Uterus (tissue), 4 donors: ENCODE measurements at places on chromosomes 16 and 17. TPM values are rescaled to one million over a fixed set of nuclear protein-coding genes. Genes with fewer than 3 reads are reported as not detected.

DNA sequence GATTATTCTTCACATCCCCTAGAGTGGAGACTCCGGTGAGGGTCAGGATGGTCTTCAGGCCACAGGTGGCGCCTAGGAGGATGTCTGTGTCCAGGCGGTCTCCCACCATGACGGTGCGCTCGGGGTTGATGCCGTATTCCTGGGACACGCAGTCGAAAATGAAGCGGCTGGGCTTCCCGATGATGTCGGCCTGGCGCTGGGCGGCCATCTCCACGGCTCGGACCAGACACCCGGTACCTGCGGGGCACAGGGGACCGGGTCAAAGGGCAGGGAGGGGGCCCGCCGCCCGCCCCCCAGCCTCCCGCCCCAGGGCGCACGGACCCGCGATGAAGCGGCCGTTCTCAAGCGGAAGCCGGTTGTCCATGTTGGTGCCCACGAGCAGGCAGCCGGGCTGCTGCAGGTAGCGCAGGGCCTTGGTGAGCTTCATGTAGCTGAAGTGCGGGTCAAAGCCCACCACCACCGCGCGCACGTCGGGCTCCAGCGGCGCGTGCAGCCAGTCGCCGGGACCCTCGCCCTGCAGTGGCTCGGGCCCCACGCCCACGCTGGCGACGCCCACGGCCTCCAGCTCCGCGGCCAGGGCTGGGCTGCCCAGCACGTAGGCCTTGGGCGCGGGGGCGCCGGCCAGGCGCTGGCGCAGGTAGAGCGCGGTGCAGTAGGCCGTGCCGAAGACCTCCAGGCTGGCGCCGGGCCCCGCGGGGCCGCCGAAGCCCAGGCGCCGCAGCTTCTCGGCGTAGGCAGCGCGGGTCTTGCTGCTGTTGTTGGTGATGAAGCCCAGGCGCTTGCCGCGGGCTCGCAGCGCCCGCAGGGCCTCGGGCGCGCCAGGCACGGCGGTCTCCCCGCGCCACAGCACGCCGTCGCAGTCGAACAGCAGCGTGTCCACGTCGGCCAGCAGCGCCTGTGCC, 572 bp downstream of the PGP start:
- DNase-seq = no peak

- no peak for DNase-seq
These were observed 95.2 kb upstream of the FOXF1 start for GRCh38 chr16:86414991-86415740.

- no peak for DNase-seq
These were observed 124.8 kb downstream of the ABCC1 start for GRCh38 chr16:16073891-16074881.

DNA sequence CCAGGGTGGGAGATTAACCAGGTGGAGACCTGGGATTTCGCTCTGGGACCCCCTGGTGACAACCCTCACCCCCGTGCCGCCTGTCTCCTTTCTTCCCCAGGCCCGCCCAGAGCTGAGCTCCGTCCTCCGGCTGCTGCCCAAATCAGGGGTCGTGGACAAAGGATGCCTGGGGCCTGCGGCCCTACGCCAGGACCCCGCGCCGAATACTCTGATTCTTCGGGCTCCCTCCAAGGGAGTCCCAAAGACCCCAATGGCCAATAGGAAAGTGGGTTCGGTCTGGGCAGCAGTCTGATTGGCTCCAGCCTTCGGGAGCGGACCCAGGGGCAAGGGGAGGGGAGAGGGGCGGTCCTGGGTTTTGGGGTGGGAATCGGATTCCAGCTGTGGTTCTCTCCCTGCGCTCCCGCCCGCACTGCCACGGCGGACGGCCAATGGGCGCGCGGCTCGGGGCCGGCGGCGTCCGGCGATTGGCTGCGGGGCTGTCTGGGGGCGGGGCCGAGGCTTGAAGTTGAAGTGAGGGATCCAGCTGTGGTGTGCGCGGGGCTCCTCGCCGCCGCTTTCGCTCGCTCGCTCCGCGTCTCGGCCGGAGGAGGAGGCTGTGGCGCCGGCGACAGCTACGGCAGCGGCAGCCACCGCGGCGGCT, at the start of gene CACNA1G:
Gene CACNA1G, plus strand, starts transcription at position 531 of the 640 bp plus-strand sequence. CDS start 745 bp downstream, outside the sequence.
- DNase-seq = peak; percentile 88

GRCh38 chr17:77143306-77143705, 2.5 kb downstream of the SEC14L1 start:
- DNase-seq = no peak

The FBXL20 gene
- total RNA-seq = 6.4 TPM

GRCh38 chr16:85185303-85186100, 73.2 kb upstream of the CIBAR2 start:
- DNase-seq = no peak

DNA sequence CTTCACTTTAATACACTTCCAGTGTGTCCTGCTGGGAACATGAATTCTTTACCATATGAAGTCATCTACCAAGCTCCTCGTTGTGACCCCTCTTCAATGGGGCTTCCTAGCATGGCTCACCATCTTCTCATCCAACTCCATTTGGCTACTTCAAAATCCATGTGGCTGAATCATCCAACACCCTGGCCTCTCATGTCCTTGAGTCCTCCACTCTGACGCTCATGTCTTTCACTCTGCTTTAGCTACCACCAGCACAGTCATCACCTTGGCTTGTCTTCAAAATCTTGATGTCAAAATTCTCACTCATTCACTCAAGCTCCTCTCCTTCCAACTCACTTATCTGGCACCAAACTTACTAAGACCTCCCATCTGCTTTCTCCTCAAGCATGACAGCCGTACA, 35.8 kb downstream of the AMFR start:
- no peak for DNase-seq

- no peak for DNase-seq
These were observed 66.2 kb upstream of the CREBBP start for GRCh38 chr16:3946604-3947180.

- no peak for DNase-seq
These were observed 13.2 kb downstream of the KCNJ12 start for GRCh38 chr17:21389394-21389793.

GRCh38 chr16:72530434-72530833, 358.5 kb upstream of the PMFBP1 start:
- no peak for DNase-seq

DNA sequence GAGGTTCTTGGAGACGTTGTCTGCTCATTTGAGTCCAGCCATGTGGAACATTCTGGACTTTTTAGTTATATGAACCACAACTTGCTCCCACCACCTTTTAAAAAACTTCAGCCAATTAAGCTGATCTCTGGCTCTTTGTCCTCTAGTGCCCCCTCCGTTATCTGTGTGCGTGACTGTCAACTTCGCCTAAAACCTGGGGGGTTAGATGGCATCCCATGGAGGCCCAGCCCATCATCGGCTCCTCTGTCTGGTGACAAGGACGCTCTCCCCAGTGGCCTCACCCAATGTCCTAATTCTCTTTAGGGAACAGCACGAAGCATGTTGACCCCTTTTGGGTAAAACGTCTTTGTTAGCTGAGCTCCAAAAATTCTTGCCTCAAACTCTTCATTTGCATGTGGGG, 341.0 kb upstream of the TNRC6C start:
- no peak for DNase-seq

The ZNF597 gene
- 5.2 TPM for total RNA-seq

- DNase-seq = no peak
These were observed 63.5 kb downstream of the PRMT7 start for GRCh38 chr16:68374246-68374805.

GRCh38 chr16:61128545-61129323, 907.5 kb downstream of the CDH8 start:
- DNase-seq = no peak

DNA sequence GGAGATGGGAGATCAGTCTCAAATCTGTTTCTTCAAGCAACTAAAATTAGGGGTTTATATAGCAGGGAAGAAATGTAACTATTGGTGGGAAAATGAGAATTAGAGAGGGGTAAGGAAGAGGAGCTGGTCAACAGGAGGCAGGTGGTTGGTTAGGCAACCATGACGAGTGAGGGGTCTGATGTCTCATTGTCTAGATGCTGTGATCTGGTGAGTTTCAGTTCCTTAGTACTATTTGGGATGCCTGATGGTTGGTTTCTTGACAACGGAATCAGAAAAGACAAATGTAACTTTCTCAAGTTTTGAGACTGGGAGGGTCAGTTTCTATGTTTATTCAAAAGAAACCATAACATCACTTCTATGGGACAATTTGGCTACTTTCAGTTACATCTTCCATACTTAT, 415.3 kb upstream of the C16orf82 start:
- DNase-seq = no peak

GRCh38 chr17:81026266-81027036, 8.5 kb upstream of the BAIAP2 start:
- DNase-seq = no peak

The PYDC1 gene
- not detected for total RNA-seq

- DNase-seq = no peak
These were observed 114.0 kb downstream of the FTO start for GRCh38 chr16:53817812-53818550.

DNA sequence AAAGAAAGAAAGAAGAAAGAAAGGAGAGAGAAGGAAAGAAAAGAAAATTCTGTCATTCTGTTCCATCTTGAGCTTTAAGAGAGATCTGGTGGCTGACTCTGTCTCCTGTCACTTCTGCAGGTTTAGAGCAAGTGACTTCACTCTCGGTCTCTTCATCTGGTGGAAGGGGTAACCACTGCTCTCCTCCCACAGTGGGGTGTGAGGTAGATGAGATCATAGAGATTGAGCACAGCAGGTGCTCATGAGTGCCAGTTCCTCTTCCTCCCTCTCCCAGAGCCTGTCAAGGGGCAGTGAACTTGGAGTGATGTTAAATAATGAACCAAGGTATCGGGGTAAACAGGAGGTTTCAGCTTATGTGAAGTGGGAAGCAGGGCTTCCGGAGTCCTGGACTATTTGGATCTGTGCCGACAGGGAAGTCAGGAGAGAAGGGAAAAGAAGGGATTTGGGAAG, 47.7 kb downstream of the BEAN1 start:
- no peak for DNase-seq

The PDILT gene
- not detected for total RNA-seq

GRCh38 chr17:41278176-41278955, 2.9 kb downstream of the KRTAP9-7 start:
- no peak for DNase-seq

The OR1A1 gene
- not detected for total RNA-seq

DNA sequence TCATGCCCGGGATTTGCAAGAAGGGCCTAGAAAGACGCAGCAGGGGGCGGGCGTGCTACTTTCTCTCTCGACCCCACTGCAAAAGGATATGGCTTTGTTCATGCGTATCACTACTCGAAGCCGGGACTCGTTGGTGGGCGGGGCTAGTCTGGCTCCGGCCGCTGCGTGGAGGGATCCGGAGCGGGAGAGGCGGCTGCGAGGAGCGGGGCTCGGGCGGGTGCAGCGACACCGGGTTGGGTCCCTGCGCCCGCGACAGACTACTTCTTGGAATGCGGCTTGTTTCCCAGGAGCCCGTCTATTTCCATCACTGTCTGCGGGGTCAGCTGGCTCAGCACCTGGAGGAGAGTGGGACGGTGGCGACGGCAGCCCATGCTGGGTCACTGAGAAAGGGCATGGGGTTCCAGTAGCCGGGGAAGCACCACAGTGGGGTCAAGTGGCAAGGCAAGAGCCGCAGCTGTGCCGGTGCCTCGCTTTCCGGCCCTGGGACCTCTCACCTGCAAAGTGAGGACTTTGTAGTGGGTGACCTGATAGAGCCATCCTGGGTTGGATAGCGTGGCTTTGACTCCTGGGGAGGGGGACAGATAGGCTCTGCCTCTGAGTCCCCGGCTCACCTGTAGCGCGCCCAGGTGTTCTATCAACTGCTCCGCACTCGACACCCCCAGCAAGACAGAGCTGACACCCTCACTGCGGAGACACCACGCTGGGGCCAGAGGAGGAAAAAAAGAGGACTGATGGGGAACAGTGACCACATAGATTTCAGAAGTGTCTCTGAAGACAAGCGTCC, 6.6 kb downstream of the KCNAB3 start:
- DNase-seq = peak; percentile 89

DNA sequence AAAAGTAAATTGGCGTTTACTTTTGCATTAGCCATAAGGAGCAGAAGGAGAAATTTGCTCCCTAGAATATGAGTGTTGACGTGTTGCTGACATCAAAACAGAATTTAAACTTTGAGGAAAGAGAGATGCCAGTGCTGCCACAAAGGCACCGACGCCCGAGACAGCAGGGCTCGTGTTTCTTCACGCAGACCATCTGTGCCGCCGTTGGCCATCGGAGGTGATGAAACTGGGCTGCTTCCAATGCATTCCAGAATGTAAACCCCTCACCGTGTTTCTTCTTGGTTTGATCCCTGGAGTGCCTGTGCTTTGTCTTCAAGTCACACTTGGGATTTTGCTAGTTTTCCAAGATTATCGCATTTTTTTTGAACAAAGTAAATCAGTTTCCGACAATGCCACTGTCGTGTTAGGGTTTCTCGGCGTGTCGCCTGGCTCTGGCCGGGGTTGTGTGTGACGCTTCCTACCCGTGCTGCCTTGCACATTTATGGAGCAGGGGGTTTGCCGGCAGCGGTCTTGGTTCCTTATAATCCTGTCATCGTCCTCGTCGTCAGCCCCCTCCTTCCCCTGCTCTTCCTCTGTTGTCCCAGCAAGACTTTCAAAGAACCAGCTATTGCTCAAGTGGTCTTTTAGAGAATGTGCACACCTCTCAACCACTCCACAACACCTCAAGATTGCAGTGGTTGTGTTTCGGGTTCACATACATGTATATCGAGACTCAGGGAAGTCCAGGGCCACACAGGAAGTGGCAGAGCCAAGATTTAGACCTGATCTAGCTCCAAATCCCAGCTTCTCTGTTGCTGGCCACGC, 103.9 kb downstream of the METRNL start:
- no peak for DNase-seq

The RGS9 gene
- total RNA-seq = 3.5 TPM

GRCh38 chr17:21458054-21458453, 81.9 kb downstream of the KCNJ12 start:
- no peak for DNase-seq

DNA sequence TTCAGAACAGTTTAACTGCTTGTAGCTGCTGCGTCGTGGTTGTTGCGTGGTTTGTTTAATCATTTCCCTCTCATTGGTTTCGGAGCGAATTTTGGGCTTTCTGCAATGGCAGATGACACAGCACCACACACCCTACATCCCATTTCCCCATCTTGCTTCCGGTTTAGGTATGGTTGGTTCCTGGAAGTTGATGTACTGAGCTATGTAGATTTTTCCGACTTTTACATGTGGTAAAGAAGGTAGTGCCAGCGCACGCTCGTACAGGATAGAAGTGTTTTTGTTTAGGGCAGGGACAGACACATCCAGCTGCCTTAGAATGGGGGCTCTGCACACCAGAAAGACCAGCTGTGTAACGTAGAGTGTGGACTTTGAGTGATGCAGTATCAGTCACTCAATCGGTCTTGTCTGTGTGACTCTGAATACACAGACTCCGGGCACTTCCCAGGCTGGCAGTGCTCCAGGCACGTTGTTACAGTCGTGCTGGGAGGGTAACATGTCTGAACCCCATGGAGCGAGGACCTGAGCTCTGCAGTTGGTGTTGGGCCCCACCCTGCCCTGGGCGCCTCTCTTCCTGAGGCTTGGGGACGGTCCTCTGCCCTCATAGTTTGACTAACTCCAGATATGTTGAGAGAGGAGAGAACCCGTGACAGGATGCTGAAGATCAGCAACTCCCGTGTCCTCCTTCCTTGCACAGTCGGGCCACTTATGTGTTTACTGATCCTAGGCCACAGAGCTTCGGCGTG, 172.0 kb upstream of the CHMP6 start:
- no peak for DNase-seq

GRCh38 chr17:42345396-42346073, 42.7 kb downstream of the STAT3 start:
- DNase-seq = no peak

- DNase-seq = no peak
These were observed 198.4 kb downstream of the ANKFN1 start for GRCh38 chr17:56351675-56352074.

The CYB5B gene
- 53.0 TPM for total RNA-seq
